ENCODE measurements at places on chromosomes 12 and 14.
A peak's percentile ranks its signal among the peaks of the same experiment; 100 is the strongest.

GRCh38 chr12:66071549-66071948 lies 59.0 kb downstream of the LLPH start:
- DNase-seq: no peak

GRCh38 chr12:48296586-48297282 lies 54.0 kb downstream of the ZNF641 start:
- DNase-seq: peak; percentile 63

DNA sequence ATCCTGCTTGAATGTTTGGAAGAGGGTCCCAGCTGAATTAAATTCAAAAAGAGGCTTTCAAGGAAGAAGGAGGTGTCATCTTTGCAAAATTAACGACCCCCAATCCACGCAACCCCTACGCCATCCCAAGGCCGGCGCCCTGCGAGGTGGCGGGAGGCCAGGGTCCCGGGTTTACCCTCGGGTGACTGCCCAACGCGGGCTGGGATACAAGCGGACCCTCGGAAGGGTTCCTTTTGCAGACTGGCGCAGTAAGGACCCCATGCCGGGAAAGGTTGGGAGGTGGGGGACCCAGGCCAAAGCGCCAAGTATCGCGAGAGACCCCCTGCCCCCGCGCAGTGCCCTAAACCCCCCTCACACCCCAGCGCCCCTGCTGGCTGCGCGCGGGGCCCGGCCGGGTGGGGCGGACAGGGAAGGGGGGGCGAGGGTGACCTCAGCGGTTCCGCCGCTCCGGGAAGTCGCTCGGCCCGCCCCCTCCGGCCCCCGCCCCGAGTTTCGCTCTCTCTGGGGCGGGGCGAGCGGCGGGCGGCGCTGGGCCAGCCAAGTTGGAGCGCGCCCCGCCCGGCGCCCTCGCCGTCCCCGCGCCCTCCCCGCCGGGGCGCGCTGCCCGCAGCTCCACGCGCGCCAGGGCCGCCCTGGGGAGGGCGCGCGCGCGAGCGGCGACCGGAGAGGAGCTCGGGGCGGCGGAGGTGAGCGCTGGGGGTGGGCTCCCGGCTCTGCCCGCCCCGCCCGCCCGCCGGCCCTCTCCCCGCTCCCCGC lies 708 bp upstream of the ZBTB42 start:
- DNase-seq: peak; percentile 79

- DNase-seq: no peak
Measured at GRCh38 chr12:86613311-86613710, 357.1 kb upstream of the MGAT4C start.

DNA sequence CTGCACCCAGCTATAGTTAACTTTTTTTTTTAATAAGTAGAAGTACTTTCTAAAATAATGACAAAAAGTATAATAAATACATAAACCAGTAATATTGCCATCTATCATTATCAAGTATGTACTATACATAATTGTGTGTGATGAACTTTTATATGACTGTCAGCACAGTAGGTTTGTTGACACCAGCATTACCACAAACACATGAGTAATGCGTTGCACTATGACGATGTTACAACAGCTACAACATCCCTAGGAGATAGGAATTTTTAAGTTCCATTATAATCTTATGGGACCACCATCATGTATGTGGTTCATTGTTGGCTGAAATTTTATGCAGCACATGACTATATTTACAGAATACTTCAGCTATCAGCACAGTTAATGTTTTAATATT lies 62.9 kb upstream of the VSX2 start:
- DNase-seq: no peak

Measured in activated naive CD4-positive, alpha-beta T cell treated with anti-CD3 and anti-CD28 coated beads, Interleukin-2, amount 50 U/mL, for 16 hours (primary cell).